ENCODE measurements at places on chromosomes 3 and 15.

DNA sequence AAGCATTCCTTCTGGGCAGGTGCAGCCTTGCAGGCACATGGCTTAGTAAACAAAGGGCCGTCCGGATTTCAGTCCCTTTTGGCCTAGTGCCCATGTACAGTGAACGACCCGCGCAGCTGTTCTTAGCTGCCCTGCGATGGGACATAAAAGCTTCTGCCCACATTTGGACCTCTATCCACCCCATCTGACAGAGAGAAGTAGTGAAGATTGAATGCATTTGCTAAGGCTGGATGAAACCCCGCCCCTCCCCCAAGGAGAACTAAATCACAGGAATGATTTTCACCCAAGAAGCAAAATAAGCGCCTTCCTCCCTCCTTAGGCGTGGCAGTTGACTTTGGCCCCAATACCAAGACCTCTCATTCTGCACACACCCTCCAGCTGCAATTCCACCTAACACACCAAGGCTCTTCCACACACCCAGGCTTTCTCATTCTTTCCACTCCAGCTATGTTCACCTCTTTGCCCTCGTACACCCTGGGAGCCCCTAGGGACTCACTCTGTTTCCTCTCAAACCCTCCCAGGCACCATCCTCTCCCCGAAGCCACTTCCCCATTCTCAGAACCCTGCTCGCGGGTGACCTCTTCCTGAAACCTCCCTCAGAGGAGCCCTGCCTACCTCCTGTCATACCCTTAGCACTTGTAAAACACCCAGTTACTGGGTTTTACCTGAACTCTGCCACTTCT is 14.1 kb upstream of the HRH1 start:
- H3K4me3 ChIP-seq, result no peak overlapping the region
- no peaks in the 10 kb centered on the region for H3K27me3 ChIP-seq
- peak overlapping the region; percentile 69 for H3K27ac ChIP-seq
- H3K36me3 ChIP-seq, result no peaks in the 10 kb centered on the region
- peaks cover 49% of the 10 kb centered on the region for H3K4me1 ChIP-seq

GRCh38 chr15:60372756-60373155 is 25.0 kb downstream of the ANXA2 start:
- no peaks in the 10 kb centered on the region for H3K27me3 ChIP-seq
- no peak overlapping the region for H3K4me3 ChIP-seq
- DNase-seq, result no peak

DNA sequence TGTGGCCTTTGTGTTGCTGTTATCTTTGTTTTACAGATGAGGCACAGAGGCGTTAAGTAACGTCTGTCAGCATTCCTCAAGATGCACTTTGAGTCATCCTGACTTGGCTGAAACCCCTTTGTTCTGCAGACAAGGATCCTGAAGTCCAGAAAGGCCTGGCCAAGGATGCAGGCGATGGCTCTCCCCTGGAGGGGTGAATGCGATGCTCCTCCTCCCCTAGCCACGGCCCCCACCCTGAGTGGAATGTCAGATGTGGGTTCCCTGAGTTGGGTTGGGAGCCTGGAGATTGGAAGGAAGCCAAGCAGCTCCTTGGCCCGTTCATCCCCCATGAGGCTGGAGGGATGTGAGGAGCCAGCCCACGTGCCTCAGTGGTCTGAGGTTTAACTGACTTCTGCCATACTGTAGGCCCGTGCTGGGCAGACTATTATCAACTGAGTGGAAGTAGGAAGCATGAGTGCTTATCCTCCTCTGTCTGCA is 43.3 kb downstream of the POMGNT2 start:
- no peak overlapping the region for H3K4me3 ChIP-seq
- H3K27ac ChIP-seq, result no peak overlapping the region
- no peaks in the 10 kb centered on the region for H3K27me3 ChIP-seq
- peaks cover 7% of the 10 kb centered on the region for H3K4me1 ChIP-seq

GRCh38 chr3:184237211-184237610 is 7.8 kb downstream of the VWA5B2 start:
- no peak overlapping the region for H3K27ac ChIP-seq
- no peaks in the 10 kb centered on the region for H3K27me3 ChIP-seq
- DNase-seq, result no peak
- peaks cover under 1% of the 10 kb centered on the region for H3K36me3 ChIP-seq

- H3K27me3 ChIP-seq, result no peaks in the 10 kb centered on the region
- no peak for DNase-seq
These were observed 175.9 kb downstream of the FEZF2 start for GRCh38 chr3:62197350-62198012.

DNA sequence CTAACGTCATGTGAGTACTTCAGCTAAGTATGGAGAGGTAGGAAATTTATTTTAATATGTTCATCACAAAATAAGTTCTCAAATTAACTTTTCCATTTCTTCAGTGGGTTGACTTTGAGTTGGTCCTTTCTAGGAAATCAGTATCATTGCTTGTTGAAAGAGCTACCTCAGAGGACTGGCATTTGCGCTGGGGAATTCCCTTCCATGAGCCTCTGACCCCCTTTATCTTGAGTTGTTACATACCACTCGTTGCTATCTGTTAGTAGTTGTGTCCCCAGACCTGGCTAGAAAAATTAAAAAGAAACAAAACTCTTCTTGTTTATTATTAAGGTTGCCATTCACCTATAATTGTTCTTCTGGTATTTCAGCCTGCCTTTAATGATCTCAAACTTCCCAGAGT is 96.8 kb upstream of the ROBO2 start:
- no peaks in the 10 kb centered on the region for H3K27me3 ChIP-seq
- no peaks in the 10 kb centered on the region for H3K36me3 ChIP-seq
- H3K4me1 ChIP-seq, result no peaks in the 10 kb centered on the region

GRCh38 chr15:89802231-89802928 is 12.3 kb downstream of the ANPEP start:
- no peak for DNase-seq
- no peaks in the 10 kb centered on the region for H3K4me1 ChIP-seq
- no peak overlapping the region for H3K27ac ChIP-seq
- no peaks in the 10 kb centered on the region for H3K36me3 ChIP-seq
- peaks cover 6% of the 10 kb centered on the region for H3K27me3 ChIP-seq
- no peak overlapping the region for H3K4me3 ChIP-seq

DNA sequence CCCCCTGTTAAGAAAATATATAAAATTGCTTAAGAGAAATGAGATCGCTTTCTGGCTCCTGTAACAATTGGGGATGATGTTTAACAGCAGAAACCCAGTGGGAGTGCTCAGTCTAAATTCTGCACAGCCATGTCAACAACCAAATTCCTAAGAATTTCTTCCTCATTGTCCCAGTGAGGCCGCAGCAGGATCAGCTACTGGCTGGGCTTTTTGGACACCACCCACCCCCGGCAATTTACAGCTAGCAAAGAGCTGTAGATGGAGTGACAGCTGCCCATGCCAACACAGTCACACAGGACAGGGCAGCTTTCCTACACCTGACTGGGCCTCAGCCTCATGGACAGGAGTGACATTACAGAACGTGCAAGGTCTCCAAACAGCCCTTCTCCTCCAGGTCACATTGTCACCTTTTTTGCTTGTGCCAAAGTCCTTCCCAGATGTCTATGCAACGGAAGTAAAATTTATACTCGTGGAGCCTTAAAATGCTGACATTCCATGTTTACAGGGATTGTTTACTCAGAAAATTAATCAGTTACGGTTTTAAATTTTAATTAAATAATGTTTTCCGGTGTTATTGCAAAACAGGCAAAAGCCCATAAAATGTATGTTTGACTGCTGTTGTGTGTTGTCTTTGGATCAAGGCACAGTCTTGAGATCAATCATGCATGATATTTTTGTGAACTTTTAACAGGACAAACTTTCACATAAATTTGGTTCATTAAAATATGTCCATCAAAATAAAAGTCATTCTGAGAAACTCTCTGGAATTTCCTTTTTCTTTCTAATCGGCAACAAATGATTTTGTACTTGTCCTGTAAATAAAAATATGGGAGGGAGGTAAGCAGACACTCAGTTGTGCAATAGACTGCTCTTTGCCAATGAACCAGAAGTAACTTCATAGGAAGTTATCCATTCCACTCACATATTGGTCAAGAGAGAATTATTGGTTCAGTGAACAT is 943.2 kb downstream of the MCTP2 start:
- DNase-seq, result no peak
- no peak overlapping the region for H3K27ac ChIP-seq
- no peak overlapping the region for H3K4me3 ChIP-seq
- H3K4me1 ChIP-seq, result no peaks in the 10 kb centered on the region
- peaks cover 4% of the 10 kb centered on the region for H3K27me3 ChIP-seq
- no peaks in the 10 kb centered on the region for H3K36me3 ChIP-seq

GRCh38 chr3:120559242-120560061 is 36.7 kb upstream of the NDUFB4 start:
- H3K4me3 ChIP-seq, result peak overlapping the region; percentile 47
- peak overlapping the region; percentile 86 for H3K27ac ChIP-seq
- no peak for DNase-seq
- no peaks in the 10 kb centered on the region for H3K27me3 ChIP-seq

GRCh38 chr15:84955089-84955848 is 26.4 kb upstream of the PDE8A start:
- no peak overlapping the region for H3K27ac ChIP-seq
- no peaks in the 10 kb centered on the region for H3K36me3 ChIP-seq
- peak overlapping the region; percentile 15 for H3K4me3 ChIP-seq
- peaks cover 4% of the 10 kb centered on the region for H3K4me1 ChIP-seq

GRCh38 chr15:56252386-56252785 is 8.7 kb upstream of the RFX7 start:
- DNase-seq, result no peak
- H3K36me3 ChIP-seq, result no peaks in the 10 kb centered on the region
- no peak overlapping the region for H3K27ac ChIP-seq
- no peaks in the 10 kb centered on the region for H3K27me3 ChIP-seq
- no peak overlapping the region for H3K4me3 ChIP-seq

GRCh38 chr3:102941786-102942185 is 507.0 kb downstream of the ZPLD1 start:
- no peak for DNase-seq
- no peaks in the 10 kb centered on the region for H3K27me3 ChIP-seq
- H3K27ac ChIP-seq, result no peak overlapping the region
- no peaks in the 10 kb centered on the region for H3K36me3 ChIP-seq
- no peak overlapping the region for H3K4me3 ChIP-seq
- no peaks in the 10 kb centered on the region for H3K4me1 ChIP-seq

DNA sequence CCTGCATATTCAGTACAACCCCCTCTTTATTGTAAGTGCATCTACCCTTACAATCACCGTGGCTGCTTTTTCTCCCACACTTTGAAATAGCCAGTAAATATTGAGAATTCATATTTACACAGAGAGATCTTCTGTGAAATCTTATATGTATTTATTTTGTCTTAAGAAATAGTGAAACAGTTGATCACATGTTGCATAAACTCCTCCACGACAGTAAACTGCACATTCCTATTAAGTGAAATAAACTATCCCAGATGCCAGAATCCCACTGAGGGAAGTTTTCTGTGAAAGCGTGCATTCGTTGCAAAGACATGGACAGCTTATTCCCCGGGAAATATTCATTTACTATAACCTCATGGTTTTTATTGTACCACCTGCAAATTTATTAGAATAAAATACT is 796.0 kb downstream of the ROBO2 start:
- no peaks in the 10 kb centered on the region for H3K4me1 ChIP-seq
- H3K4me3 ChIP-seq, result no peak overlapping the region
- H3K27me3 ChIP-seq, result no peaks in the 10 kb centered on the region
- H3K27ac ChIP-seq, result no peak overlapping the region

- DNase-seq, result no peak
- no peak overlapping the region for H3K4me3 ChIP-seq
- peaks cover 7% of the 10 kb centered on the region for H3K27me3 ChIP-seq
- no peaks in the 10 kb centered on the region for H3K4me1 ChIP-seq
- no peaks in the 10 kb centered on the region for H3K36me3 ChIP-seq
These were observed 39.3 kb upstream of the LACTB start for GRCh38 chr15:63082366-63082765.

- no peaks in the 10 kb centered on the region for H3K4me1 ChIP-seq
- no peak overlapping the region for H3K27ac ChIP-seq
- no peak overlapping the region for H3K4me3 ChIP-seq
- DNase-seq, result no peak
- no peaks in the 10 kb centered on the region for H3K36me3 ChIP-seq
- H3K27me3 ChIP-seq, result no peaks in the 10 kb centered on the region
These were observed 61.5 kb upstream of the DCBLD2 start for GRCh38 chr3:98962951-98963350.

DNA sequence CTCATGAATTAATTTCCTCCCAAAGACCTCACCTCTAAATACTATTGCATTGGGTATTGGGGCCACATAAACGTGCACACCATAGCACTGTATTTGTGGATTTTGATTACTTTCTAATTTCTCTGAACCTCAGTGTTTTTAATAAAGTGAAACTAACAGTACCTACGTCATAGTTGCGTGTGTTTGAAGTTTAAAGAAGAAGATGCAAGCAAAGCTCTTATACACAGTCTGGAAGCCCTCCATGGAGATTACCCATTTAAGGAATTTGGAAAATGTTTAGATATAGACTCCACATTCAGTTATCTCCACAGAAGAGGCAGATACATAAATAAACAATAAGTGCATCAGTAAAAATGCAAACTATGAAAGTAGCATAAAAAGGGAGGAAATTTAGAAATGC is 581.1 kb upstream of the GBE1 start:
- no peaks in the 10 kb centered on the region for H3K4me1 ChIP-seq
- H3K27ac ChIP-seq, result no peak overlapping the region
- H3K27me3 ChIP-seq, result no peaks in the 10 kb centered on the region
- no peak overlapping the region for H3K4me3 ChIP-seq

GRCh38 chr3:161427347-161427746 is 56.0 kb upstream of the SPTSSB start:
- no peak for DNase-seq
- H3K36me3 ChIP-seq, result no peaks in the 10 kb centered on the region
- no peak overlapping the region for H3K27ac ChIP-seq
- H3K27me3 ChIP-seq, result no peaks in the 10 kb centered on the region
- peaks cover 9% of the 10 kb centered on the region for H3K4me1 ChIP-seq

- no peak for DNase-seq
- peaks cover 62% of the 10 kb centered on the region for H3K36me3 ChIP-seq
- peaks cover 92% of the 10 kb centered on the region for H3K4me1 ChIP-seq
- peak overlapping the region; percentile 17 for H3K27ac ChIP-seq
- no peak overlapping the region for H3K4me3 ChIP-seq
These were observed 53.1 kb downstream of the TGFBR2 start for GRCh38 chr3:30659270-30660130.

- no peak for DNase-seq
- no peak overlapping the region for H3K4me3 ChIP-seq
- no peaks in the 10 kb centered on the region for H3K4me1 ChIP-seq
These were observed 76.0 kb upstream of the DCBLD2 start for GRCh38 chr3:98977520-98977919.

- H3K27ac ChIP-seq, result no peak overlapping the region
- H3K4me3 ChIP-seq, result no peak overlapping the region
- no peaks in the 10 kb centered on the region for H3K36me3 ChIP-seq
- no peaks in the 10 kb centered on the region for H3K27me3 ChIP-seq
- H3K4me1 ChIP-seq, result no peaks in the 10 kb centered on the region
These were observed 21.1 kb downstream of the LRTM1 start for GRCh38 chr3:54906763-54907162.

- H3K4me1 ChIP-seq, result peaks cover 3% of the 10 kb centered on the region
- H3K36me3 ChIP-seq, result no peaks in the 10 kb centered on the region
- no peak overlapping the region for H3K4me3 ChIP-seq
- H3K27ac ChIP-seq, result no peak overlapping the region
- no peak for DNase-seq
- no peaks in the 10 kb centered on the region for H3K27me3 ChIP-seq
These were observed 234.6 kb downstream of the RBMS3 start for GRCh38 chr3:29515451-29515850.

GRCh38 chr3:56424336-56424735 is 43.9 kb downstream of the ERC2 start:
- H3K36me3 ChIP-seq, result no peaks in the 10 kb centered on the region
- no peaks in the 10 kb centered on the region for H3K4me1 ChIP-seq
- DNase-seq, result no peak
- H3K27me3 ChIP-seq, result no peaks in the 10 kb centered on the region
- H3K27ac ChIP-seq, result no peak overlapping the region

GRCh38 chr3:2850701-2851100 is 259.5 kb downstream of the IL5RA start:
- DNase-seq, result no peak
- H3K4me1 ChIP-seq, result peaks cover 8% of the 10 kb centered on the region
- no peak overlapping the region for H3K4me3 ChIP-seq
